SK-N-DZ (cell line): ENCODE measurements at places on chromosomes 5 and 9.

DNA sequence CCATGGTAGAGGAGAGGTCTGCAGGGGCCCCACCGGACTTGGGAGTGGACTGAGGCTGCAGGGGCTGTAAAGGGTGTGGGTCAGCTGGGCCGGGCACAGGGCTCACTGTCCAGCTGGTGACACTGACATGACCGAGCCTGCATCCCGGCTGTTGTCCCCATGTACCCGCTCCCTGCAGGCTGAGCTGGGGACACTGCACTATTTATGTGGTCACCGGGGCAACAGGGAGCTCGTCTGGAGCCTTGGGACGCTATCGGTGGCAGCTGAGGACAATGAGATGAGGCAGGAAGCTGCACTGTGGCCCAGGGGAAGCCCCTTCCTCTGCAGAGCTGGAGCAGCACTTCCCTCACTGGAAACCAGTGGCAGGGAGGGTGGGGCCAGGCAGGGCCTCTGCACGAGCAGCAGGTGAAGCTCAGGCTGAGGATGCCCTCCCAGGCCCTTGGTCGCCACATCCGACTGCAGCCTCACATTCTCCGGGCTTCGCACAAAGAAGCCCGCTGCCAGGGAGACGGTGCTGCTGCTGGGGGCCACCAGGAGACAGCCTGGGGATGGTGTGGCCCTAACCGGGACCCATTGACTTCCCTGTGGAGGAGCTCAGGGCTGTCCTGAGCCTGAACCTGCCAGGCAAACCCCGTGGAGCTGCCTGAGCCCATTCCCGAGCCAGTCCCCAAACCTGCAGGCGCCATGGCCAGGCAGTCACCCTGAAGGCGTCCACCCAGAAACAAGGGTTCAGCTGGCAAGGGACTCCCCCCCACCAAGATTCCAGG lies 26.4 kb downstream of the ZDHHC11B start:
- no peak for DNase-seq

DNA sequence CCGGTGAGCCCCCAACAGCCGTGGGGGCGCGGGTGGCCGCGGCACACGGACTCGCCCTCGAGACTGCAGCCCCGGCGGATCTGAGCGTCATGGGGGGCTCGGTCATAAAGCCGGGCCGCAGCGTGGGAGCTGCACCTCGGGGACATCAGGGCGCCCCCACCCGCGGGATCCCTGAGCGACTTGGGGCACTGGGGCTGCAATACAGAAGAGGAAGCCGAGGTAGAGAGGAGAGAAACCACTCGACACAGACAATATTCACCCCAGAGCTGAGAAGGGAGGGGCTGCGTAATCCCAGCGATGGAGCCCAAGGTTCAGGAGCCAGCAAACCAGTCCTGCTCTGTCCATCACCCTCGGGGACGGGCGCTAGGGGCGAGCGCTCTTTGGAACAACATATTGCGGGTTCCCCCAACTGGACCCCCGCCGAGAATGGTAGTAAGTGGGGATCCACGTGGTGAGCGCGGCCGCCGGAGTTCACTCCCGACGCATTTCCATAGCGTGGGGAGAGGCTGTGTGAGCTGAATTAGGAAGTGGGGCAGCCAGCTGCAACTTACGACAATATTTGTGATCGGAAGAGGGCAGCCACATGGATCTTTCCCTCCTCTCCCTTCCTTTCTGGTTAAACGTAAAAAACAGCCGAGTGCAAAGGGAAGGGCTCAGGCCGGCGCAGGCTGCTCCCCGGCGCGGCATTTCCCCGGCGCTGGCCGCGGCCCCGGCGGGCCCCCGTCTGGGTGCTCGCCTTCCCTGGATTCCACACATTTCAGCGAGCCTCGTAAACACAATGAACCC lies 9.9 kb downstream of the PTCH1 start:
- peak; percentile 32 for DNase-seq

DNA sequence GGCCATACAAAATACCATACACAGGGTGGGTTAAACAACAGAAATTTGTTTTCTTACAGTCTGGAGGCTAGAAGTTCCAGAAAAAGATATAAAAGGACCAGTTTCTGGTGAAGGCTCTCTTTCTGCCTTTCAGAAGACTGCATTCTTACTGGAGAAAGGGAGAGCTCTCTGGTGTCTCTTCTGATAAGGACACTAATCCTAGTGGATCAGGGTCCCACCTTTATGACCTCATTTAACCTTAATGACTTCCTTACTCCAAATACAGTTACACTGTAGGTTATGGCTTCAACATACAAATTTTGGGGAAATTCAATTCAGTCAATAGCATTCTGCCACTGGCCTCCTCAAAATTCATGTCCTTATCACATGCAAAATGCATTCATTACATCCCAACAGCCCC lies 351.9 kb upstream of the POU5F2 start:
- no peak for DNase-seq

DNA sequence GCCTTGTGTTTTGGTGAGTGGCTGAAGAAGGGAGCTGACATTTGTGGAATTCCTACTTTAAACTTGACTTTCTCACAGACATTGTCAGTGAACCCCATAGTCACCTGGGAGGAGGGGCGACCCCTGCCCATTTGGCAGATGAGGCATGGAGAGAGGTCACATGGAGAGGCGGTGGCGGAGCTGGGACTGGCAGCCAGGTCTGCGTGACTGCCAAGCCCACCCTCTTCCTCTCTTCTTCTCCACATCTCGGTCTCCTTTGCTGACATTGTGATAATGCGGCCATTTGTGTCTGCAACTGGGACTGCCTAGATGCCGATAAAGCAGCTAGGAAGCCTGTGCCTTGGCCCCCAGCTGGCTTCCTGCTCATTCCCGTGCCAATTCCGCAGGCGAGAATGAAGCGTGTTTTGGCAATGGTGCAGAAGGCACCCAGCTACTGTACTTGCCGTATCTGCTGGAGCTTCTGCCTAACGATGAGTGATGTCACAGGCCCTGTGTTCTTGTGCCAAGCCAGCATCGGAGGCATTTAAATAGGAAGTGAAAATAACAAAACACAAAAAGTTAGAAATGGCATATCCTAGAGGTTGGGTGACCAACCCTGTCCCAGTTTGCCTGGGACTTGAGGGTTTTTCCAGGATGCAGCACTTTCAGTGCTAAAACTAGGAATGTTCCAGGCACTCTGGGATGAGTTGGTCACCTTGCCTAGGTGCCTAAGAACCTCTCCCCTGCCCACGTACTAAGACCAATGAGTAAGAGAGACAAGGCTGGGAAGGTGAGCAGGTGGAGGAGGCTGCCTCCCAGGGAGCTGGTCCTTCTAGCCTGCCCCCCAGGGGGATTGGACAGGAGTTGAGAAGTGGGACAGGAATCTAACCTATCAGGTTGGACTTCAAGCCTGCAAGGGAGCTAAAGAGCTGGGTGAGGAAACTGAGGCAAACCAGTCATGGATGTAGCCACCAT lies 23.6 kb downstream of the OLFML2A start:
- DNase-seq: no peak

DNA sequence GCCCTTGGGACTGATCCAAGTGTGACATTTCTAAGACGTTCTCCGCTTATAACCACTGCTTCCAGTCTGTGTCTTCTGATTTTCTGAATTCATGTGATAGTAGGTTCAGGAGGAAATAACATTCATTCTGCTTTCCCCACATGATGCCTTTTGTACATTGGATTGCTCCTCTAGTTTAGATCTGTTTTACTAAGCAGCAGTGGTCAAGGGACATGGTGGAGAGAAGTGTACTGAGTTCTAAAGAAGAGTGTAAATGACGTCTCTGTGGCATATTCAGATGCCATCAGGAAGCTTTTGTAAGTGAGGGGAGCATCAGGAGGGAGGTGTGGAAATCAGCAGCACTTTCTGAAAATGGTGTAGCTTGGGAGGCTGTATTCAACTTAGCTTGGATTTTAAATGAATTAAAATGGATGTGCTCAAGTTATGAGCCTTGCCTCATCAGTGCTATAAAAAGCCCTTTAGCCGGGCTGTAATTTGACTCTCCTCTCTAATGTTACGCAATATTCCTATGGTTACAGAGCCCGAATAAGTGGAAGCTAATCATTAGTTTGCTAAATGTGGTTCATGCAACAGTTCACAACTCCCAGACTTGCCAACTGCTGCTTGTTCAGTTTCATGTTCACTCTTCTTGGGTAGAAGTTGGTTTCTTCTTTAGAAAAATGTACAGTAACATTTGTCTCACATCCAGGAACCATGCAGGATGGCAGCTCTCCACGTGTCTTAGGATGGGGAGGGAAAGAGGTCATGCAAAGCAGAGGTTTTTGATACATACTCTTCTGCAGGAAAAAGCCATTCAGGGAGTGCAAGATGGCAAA lies 281.3 kb downstream of the ARHGAP26 start:
- DNase-seq: peak; percentile 10

DNA sequence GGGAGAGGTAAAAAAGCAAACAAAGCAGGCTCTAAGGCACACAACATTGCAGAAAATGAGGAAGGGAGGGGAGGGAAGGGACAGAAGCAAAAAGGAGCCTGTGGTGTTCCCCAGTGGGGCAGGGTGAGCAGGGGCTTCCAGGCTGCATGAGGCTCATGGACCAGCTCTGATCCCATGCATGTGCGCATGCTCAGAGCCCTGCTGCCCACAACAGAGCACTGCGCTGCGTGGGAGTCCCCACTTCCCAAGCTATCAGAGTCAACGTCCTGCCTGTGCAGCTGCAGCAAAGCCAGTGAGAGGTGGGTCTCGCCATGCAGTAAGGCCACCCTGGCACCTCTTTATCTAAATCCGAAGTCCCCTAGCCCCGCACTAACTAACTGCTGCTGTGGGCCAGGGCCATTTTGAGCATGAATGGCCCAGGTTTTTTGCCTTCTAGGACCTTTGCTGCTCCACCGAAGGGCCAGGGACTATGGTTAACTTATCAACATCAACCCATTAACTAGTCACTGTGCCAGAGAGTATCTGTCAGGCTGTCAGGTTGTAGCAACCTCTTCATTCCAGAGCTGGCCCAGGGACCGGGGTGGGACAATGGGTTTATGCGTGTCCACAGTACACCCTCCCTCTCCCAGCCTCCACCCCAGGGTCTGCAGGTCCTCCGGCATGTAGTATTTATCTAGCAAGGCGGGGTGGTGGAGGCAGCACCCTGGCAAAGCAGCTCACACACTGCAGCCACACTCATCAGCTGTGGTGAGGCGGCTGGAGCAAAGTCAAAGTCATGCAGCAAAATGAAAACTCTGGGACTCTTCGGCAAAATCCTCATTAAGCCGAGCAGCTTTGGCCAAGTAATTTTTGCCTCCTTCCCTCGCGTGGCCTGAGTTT lies 123.6 kb downstream of the SAXO1 start:
- DNase-seq: no peak

DNA sequence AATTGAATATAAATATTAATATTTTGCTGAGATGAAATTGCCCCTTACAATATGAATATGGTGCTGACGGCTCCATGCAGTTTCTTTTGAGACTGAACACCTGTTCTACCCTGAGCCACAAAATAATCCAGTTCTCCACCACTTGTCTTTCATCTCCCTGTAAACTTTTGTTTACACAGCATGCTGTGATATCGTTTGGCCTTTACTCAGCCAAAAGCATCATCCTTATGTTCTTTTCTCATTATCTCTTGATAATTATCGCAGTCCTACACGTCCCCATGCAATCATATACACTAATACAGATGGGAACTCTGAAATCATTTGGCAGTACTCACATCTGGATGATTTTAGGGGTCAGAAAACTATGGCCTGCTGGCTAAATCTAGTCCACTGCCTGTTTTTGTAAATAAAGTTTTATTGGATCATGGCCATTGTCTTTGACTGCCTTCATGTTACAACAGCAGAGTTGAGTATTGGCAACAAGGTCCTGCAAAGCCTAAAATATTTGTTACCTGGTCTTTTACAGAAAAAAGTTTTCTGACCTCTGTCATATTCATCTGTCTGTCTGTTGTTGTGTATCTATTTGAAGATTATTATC lies 53.3 kb downstream of the AOPEP start:
- DNase-seq: no peak
